ENCODE measurements at places on chromosomes 1 and 21.

- no peak for DNase-seq
Observed at GRCh38 chr1:4121834-4122512, 221.9 kb upstream of the C1orf174 start.

DNA sequence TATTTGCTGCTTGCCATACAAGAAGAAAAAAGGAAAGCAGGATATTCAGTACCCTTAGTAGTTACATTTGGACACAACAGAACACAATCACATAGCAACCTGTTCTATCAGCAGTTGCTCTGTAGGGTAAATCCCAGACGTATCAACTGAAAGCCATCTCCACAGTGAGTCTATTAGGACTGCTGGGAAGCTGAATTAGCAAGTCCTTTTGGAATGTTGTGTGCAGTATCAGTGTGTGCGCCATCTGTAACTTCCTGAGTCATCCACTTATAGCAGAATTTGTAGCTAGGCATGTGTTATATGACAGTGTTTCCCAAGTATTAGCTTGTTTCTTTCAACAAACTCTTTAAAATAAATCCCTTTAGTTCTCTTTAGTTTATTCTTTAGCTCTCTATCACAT, 21.3 kb downstream of the CCDC30 start:
- no peak for DNase-seq

DNA sequence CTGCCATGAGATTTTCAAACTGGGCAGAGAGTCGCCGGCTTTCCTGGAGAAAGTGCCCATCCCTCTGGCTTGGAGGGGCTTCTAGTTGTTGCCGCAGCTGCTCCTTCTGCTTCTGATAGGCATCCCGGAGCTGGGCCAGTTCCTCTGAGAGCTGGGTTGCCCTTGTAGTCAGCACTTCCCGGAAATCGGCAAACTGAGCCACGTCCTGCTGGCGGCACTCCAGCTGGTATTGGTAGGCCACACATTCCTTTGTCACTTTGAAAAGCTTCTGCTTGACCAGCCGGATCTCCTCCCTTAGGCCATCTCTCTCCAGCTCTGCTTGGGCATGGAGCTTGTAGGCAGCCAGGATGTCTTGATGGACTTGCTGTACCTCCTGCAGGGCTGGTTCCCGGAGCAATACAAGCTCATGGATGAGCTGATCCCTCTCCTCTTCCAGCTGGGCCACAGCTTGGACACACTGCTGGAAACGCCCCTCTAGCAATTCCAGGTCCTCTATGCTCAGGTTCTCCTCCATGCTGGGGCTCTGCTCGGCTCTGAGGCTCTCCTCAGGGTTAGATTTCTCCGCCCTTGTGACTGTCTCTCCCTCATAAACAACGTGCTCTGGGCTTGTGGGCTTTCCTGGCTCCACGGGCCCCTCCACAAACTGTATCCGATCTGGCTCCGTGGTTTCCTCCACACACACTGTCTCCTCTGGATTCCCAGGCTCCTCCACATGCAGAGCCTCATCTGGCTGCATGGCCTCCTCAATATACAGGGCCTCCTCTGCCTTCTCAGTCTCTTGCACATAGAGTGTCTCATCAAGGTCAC, 7.3 kb downstream of the SYNC start:
- DNase-seq, result no peak

DNA sequence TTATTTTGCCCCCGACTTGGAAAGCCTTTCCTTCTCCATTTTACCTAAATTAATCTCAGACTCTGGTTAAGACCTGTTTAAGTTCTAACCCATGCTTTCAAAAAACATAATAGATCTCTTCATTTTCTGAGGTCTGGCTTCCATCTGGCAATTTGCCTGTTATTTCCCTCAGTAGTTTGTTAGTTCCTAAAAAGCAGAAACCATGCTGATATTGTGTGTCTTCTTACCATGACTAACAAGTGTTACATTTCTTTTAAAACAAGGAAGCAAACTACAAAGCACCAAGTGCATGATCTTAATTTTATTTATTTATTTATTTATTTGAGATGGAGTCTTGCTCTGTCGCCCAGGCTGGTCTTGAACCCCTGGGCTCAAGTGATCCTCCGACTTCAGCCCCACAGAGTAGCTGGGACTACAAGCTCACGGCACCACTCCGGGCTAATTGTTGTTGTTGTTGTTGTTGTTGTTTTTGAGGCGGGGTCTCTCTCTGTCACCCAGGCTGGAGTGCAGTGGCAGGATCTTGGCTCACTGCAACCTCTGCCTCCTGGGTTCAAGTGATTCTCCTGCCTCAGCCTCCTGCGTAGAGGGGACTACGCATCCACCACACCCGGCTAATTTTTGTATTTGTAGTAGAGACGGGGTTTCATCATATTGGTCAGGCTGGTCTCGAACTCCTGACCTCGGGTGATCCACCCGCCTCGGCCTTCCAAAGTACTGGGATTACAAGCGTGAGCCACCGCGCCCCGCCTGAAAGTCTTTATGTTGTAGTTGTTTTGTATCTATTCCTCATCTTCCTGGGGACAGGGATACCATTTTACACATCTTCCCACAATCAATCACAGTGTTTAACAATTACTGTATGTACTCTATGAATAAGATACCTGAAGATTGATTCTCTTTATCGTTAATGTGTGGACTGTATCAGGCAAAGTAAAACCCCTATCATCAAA, 1.3 kb upstream of the PATJ start:
- no peak for DNase-seq

- peak; percentile 5 for DNase-seq
Observed at GRCh38 chr21:38853421-38853919, 47.7 kb downstream of the ETS2 start.

GRCh38 chr1:33384040-33384812, 46.7 kb downstream of the PHC2 start:
- DNase-seq, result no peak

DNA sequence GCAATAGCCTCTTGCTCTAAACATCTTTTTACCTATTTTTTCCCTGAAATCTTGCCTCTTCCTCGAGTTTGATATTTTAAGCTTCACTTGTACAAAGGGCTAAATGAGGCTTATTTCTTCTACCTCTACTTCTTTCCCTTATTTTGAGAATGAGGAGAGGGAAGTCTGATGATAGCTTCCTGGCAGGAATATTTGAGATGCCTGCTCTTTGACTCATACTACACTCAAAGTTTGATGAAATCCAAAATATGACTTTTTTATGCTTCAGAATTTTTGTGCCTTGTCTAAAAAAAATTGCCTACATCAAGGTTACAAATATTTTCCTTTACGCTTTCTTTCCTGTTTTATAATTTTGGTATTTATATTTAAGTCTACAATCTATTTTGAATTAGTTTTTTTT, 624.4 kb upstream of the PLXNA2 start:
- no peak for DNase-seq

All from NCI-H1436 (cell line).